Kidney (tissue), 22 donors: ENCODE measurements at places on chromosomes 12 and 14. TPM values are rescaled to one million over a fixed set of nuclear protein-coding genes. Genes with fewer than 3 reads are reported as not detected.

DNA sequence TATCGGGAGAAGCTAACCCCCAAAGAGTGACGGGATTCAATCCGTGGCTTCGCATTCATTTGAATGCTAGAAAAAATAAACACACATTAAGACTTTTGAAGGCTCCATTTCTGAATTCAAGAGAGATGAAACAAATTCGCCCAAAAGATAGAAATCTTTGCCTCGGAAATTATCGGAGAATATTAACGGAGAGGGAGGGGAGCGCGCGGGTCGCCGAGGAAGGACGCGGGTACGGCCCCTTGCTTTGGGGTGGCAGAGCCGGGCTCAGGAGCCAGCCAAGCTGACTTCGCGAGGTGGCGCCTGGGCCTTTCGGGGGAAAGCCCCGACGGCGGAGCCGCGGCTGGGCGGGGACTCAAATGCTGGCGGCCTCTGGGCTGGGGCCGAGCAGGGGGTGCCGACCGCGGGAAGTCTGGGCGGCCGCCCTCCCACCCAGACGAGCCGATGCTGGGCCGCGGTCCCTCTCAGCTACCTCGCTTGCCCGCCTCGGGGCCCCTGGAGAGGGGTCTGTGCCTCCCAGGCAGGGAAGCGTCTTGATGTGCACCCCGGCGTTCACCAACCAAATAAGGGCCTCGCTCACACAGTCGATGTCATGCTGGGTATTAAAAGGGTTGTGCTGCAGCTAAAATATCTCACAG is 14.7 kb downstream of the NKX2-1 start:
- no peak for DNase-seq

DNA sequence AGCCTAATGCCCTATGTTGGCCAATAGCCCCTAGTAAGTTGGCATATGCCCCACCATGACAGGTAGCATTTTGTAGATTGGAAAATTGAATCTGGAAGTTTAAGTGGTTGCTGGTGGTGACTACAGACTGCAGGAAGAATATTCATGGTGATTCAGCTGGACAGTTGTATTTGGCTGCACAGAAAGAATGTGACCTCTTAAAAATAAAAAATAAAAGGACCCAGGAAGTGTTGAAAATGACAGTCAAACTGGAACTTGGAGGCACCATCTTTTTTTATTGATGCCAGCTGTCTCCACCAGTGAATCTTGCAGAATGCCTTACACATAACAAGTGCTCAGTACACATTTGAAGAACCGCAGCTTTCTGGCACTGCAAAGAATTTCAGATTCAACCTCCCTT is 73.9 kb downstream of the PRMT8 start:
- DNase-seq: no peak

LUM gene
- polyA plus RNA-seq: 102 TPM

CPNE6 gene
- 3.4 TPM for polyA plus RNA-seq

DNA sequence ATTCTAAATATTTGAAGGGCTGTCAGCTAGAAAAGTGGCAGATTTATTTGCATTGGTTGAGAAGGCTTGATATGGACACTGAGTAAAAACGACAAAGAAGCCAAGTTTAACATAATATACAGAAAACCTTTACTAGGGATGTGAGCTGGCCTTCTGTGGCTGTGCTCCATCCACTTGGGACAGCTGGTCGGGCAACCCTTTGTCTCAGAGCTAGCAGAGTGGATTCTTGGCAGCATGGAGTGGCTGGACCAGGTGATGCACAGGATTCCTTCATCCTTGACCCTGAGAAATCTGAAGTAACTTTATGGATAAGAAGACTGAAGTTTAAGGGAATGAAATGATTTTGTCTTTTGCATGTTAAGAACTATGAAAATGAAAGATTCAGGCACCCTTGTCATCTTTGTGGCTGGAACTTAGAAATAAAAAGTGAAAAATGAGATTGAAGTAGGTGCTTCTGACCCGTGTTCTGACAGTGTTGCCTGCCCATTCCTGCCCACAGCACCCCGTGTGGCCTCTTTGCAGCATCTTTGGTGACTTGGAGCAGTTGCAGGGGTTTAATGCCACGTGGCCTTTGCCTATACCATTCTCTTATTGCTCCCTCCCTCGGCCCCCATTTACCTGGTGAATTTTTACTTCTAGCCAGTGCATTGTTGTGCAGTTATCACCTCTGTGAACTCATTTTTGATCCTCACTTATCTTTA is 32.6 kb downstream of the PELI2 start:
- DNase-seq: no peak

DNA sequence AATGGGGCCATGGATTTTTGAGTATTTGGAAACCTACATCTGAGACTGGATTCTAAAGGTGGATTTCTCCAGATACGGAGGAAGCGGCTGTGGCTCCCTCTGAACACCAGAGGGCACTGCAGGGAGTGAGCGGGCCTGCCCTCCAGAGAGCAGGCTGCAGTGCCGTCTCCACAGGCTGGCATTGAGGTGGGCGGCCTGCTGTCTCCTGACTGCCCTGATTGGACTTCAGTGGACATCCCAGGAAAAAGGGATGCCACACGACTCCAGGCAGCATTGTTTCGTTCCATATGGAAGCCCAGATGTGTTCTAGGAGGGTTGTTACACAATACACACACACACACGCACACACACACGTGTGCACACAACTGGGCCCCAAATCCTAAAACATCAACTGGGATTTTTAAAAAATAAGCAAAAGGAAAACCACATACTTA is 20.9 kb upstream of the ANO2 start:
- peak; percentile 59 for DNase-seq

- no peak for DNase-seq
These were observed 222.3 kb upstream of the NOVA1 start for GRCh38 chr14:26820138-26820537.

GLIPR1L1 gene
- polyA plus RNA-seq: not detected

DNA sequence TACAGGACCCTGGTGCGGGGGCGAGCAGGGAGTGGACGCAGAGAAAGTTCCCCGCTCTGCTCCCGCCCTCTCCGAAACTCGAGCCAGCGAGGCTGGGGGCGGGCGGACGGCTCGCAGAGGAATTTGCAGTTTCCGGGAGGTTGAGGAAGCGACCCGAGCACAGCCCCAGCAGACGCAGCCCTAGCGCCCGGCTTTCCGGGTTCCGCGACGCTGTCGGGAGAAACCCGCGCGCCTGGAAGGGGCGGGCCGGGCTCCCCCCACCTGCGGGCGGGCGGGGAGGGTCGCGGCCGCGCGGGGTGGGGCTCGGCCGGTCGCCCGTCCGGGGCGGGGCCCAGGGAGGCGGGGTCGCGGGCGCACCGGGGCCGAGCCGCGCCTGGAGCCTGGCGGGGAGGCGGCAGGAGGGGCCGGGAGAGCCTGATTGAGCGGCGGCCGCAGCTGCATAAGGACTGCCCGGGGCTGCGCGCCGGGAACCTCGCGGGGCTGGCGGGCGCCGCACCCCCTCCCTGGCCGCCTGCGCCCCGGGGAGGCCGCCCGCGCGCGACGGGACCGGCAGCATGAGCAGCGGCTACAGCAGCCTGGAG is at the start of gene RASSF3:
TSS of gene RASSF3 (plus strand) at position 417 of the 581 bp plus-strand sequence. CDS start at position 555, 138 bp downstream.
- DNase-seq: peak; percentile 88

DNA sequence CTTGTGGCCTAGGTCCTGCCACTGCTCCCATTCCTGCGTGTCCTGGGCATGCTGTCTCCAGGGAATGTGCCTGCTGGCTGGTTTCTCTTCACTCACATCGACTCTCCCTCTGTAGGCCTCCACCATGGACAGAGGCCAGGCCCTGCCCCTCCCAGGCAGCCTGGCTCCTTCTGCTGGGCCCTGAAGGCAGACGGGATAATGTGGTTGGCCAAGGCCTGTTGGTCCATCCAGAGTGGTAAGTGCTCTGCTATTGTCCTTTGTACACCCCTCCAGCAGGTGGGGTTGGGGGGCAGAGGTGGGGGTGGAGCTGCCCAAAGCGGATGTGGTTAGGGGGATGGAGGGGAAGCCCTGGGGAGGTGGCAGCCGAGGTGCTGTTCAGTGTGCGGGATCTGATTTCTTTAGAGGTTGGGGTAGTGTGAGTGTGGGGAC is 9.5 kb upstream of the NR4A1 start:
- no peak for DNase-seq

METTL3 gene
- 31.4 TPM for polyA plus RNA-seq

- no peak for DNase-seq
These were observed 18.2 kb upstream of the CACNA2D4 start for GRCh38 chr12:1936406-1937320.

DNA sequence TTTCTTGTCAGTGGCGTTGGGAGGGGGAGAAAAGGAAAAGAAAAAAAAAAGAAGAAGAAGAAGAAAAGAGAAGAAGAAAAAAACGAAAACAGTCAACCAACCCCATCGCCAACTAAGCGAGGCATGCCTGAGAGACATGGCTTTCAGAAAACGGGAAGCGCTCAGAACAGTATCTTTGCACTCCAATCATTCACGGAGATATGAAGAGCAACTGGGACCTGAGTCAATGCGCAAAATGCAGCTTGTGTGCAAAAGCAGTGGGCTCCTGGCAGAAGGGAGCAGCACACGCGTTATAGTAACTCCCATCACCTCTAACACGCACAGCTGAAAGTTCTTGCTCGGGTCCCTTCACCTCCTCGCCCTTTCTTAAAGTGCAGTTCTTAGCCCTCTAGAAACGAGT is 1.9 kb downstream of the ASCL1 start:
- DNase-seq: no peak

DNA sequence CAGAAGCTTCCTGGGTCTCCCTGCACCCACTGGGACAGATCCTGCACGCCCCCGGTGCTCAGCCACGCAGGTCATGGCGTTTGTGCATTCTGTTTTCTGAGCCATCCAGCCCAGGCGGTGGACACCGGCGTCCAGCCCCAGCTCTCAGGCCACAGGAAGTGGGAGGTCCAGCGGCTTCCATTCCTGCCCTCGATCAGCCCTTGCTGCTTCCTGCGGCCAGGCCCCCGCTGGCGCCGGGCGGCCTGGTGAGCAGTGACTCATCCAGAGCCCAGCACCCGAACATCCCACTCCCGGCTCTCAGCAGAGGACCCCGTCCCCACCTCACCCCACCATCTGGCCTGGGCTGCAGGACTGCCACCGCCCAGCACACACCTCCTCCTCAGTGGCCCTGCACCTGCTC is 18.0 kb upstream of the NUDT14 start:
- no peak for DNase-seq

GPRC5D gene
- polyA plus RNA-seq: not detected

- no peak for DNase-seq
These were observed 36.8 kb upstream of the GPR68 start for GRCh38 chr14:91281346-91281745.

- DNase-seq: no peak
These were observed 24.2 kb upstream of the FAM222A start for GRCh38 chr12:109689426-109689825.

HSP90AA1 gene
- 455 TPM for polyA plus RNA-seq

ACVRL1 gene
- 29.1 TPM for polyA plus RNA-seq

- DNase-seq: no peak
These were observed 594.4 kb downstream of the FLRT2 start for GRCh38 chr14:86124328-86124727.

TULP3 gene
- polyA plus RNA-seq: 20.3 TPM

DNA sequence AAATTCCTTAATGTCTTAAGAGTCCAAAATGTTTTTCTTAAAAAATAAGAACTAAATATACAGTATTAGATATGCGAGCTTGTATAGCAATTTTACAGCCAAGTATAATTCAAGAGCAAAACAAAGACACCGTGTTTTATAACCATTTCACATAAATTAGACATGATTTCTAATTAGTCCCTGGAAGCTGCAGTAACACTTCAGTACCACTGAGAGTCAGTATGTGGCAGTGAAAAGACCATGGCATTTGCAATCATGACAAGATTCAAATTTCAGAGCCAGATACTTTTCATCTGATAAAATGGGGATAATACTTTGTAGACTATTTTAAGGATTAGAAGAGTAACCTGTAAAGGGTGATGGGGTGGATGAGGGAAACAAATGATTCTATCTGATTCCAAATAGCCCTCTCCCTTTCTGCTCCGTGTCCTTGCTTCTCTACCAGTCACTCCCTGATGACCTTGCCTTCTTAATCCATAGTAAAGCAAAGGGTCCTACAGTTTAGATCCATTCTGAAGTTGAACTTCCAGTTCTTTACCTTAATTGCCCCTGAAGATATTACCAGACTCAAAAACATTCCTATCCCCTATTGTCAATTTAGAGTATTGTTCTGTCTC is 145.4 kb upstream of the ABCD2 start:
- DNase-seq: no peak

- DNase-seq: no peak
These were observed 3.8 kb downstream of the CCDC88C start for GRCh38 chr14:91413547-91414474.

DNA sequence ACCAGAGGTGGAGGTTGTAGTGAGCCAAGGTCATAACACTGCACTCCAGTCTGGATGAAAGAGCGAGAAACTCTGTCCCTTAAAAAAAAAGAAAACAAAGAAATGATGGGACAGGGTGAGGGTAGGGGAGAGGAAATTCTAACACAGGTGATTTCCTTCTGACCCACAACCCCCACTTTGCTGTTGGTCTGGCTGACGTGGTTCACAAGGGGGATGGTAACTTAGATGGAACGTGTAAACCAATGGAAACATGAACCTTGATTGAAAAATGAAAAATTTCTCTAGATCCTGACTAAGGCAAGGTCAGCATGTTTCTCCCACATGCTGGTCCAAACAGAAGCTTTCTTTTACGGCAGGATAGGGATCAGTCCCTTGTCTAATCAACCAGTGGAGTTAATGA is 15.8 kb upstream of the RIOX1 start:
- no peak for DNase-seq

RAB35 gene
- polyA plus RNA-seq: 23.2 TPM

DNA sequence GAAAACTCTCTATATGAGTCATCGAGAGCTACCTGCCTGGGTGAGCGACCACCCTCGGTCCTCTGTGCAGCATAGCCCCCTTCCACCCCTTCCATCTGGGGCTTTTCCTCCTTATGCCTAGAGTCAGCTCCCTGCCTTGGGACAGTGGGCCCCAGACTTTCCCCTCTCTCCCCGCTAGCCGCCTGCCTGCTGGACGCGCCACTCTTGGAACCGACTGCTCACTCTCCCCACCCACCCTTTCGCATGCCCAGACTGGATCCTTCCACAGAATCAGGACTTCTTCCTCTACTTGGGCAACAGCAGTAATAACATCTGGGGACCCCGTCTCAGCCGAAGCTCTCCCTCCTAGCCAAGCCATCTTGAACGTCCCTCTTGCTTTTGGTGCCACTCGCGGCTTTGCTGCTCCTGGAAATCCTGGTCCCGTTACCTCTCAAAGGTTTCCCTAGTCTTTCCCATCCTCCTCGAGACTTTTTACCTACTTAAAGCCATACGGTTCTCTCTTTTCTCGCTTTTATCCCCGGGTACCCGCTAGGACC is 671 bp downstream of the ESYT1 start:
- peak; percentile 60 for DNase-seq
